Stimulated activated CD4-positive, alpha-beta T cell treated with anti-CD3 and anti-CD28 coated beads, Interleukin-12 subunit alpha, Interleukin-12 subunit beta, amount 100 ng/mL, for 48 hours (primary cell): ENCODE measurements at places on chromosomes 7 and 10.

GRCh38 chr7:93957767-93958166 lies 36.2 kb downstream of the GNG11 start:
- DNase-seq: no peak

- no peak for DNase-seq
Observed at GRCh38 chr7:15396210-15397158, 165.3 kb downstream of the AGMO start.

GRCh38 chr7:105992905-105993304 lies 29.8 kb downstream of the CDHR3 start:
- DNase-seq: no peak

DNA sequence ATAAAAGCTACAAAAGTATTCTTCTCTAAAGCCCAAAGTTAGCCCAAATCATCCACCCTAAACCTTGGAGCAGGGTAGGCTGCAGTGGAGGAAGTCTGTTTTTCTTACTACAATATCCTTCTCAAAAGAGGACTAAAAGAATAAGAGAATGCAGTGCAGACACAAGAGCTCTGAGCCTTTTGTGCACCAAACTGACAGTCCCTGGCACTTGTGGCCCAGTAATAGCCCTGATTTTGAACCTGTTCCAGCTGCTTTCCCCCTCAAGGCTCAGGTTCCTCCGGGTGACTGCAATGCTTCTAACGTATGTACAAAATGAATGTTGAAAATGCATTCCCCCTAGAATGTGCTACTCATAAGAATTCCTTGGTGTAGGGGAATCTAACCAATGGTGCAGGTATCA lies 154.4 kb downstream of the JAZF1 start:
- DNase-seq: no peak

- DNase-seq: no peak
Observed at GRCh38 chr10:80429521-80429973, 21.2 kb downstream of the PRXL2A start.

DNA sequence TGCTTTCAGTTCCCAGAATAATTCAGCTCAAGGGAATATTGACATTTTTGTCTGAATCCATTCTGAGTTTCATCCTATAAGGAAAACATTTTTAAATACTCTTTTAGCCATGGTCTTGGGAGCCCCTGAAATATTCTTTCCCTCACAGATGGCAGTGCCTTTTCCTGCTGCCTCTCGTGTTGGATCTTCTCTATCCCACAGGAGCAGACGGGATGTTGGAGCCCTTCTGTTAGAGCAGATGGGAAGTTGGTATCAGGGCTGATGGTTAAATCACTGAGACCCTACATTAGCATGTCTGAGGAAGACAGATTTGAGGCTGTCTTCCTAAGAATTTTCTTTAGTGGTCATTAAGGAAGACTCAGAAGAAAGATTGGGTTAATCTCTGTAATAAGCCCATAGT lies 737.8 kb downstream of the LRMDA start:
- no peak for DNase-seq

GRCh38 chr10:122077311-122077875 lies 88.4 kb downstream of the TACC2 start:
- no peak for DNase-seq
